ENCODE measurements at places on chromosomes 3 and 15.

DNA sequence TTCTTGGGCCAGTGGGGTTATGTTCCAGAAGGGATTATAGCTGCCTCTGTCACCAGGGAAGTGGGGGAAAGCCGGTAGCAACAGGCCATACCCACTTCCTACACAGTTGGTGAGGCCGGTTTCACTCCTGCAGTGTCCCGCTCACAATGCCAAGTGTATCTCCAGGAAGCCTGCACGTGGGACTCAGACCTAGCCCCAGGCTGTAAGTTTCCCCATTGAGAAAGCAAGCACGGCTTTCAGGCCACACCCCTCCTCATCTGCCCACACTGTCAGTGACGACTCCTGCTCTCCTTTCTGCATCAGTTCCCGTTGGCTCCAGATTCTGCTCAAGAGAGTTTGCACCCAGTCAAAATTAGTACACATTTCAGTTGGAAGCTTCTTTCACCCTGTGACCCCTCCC lies 51.6 kb upstream of the CPOX start:
- DNase-seq, result no peak

- no peak for DNase-seq
Measured at GRCh38 chr3:188471723-188472122, 317.8 kb downstream of the LPP start.

DNA sequence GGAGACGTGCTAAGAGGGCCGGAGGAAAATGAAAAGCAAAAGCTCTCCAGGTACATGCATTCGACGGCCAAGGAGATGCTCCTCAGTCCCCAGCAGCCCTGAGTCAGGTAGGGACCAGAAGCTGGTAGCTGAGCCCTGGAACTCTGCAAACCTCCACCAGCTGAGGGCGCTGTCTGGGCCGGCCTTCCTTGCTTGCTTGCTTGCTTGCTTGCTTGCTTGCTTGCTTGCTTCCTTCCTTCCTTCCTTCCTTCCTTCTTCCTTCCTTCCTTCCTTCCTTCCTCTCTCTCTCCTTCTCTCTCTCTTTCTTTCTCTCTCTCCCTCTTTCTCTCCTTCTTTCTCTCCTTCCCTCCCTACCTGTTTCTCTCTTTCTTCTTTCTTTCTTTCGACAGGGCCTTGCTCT lies 94.6 kb upstream of the RASGRF1 start:
- peak; percentile 44 for DNase-seq

DNA sequence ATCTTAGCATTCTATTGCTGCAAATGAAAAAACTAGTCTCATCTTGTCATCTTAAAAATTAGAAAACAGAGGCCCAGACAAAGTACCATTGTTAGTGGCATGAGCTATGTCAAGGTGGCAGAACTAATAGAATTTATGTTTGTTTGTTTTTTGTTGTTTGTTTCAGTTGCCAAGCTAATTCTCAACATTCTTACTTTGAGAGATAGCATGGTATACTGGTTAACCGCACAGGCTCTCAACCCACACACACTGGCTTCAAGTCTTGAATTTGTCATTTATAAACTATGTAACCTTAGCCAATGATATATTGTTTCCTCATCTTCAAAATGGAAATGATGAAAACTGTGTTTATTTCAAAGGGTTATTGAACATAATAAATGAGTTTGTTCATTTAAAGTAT lies 367.6 kb upstream of the PLSCR5 start:
- no peak for DNase-seq

DNA sequence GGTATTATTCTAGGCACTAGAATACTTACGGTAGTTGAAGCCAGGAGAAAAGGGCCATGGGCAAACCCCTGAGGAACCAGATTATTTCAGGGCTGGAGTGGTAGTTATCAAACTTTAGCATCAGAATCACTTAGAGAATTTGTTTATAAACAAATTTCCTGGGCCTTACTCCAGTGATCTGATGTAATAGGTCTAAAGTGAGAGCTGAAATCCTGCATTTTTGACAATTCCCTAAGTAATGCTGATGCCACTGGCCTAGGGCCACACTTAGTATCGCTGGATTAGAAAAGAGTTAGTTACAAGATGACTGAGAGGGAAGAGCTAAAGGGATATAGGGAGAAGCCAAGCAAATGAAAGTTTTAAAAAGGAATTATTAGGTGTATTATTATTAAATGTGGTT lies 412.5 kb upstream of the THRB start:
- DNase-seq, result no peak

GRCh38 chr15:85897207-85897894 lies 102.6 kb upstream of the KLHL25 start:
- no peak for DNase-seq

- no peak for DNase-seq
Measured at GRCh38 chr3:48477959-48478520, 25.9 kb downstream of the SHISA5 start.

GRCh38 chr3:159488602-159489001 lies 500.0 kb upstream of the IL12A start:
- DNase-seq, result no peak

DNA sequence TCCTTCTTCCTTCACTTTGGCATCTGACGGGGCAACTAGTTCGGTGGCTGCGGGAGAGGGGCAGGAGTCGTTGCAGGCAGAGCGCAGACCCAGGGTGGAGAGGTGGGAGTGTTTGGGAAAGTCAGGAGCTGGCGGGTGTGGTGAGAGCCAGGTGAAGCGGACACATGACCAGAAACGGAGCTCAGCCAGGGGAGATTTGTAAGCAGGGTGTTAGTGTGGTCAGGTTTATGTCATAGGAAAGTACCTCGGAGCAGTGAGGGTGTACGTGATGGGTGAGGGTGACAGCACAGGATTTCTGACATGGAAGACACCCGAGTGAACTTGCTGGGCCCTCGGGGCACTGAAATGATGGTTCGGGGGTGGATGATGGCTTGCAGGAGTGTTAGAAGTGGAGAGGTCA lies 247.4 kb upstream of the TPM1 start:
- no peak for DNase-seq

GRCh38 chr15:90677807-90678790 lies 39.0 kb upstream of the BLM start:
- DNase-seq, result no peak

GRCh38 chr15:78148392-78149067 lies 632 bp upstream of the IDH3A start:
- no peak for DNase-seq

DNA sequence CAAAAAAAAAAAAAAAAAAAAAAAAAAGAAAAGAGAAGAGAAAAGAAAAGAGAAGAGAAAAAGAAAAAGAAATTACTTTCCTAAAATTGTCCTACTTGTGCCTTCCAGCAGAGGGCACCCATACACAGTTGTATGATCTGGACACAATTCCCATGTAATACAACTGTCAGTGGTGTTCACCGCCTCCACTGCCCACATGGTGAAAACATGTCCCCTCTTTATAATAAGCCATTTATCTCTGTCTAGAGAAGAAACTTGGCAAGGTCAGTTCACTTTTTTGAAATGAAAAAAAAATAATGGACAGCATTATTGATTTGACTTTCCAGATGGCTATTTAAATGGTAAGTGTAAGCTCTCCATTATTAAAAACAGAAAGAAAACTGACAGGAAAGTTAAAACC lies 459.4 kb downstream of the GBE1 start:
- DNase-seq, result peak; percentile 1

- no peak for DNase-seq
Measured at GRCh38 chr3:11447584-11448200, 175.5 kb downstream of the ATG7 start.

DNA sequence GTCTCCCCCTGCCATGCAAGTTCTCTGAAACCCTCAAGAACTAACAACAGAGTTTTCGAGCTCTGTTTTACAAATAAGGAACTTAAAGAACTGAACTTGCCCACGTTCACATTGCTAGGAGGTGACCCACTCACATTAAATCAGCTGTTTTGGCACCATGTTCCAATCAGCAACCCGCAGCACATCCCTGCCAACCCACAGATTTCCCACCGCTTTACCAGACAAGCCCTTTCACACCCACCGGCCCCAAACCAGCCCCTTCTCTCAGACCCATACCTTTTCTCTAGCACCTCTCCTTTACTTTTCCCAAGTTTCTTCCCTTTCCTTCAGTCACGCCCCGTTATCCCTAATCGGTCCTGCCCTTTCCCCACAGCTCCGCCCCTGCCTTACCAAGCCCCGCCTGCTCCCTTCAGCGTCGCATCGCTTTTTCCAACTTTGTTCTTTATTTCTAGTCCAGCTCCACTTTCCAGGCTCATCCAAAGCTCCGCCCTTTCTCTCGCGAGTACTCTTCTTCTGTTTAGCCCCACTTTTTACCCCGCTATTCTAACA lies 804 bp upstream of the BRPF1 start:
- no peak for DNase-seq

- no peak for DNase-seq
Measured at GRCh38 chr3:187286467-187287059, 5.0 kb downstream of the MASP1 start.

- no peak for DNase-seq
Measured at GRCh38 chr15:27782125-27782524, 317.0 kb downstream of the OCA2 start.

DNA sequence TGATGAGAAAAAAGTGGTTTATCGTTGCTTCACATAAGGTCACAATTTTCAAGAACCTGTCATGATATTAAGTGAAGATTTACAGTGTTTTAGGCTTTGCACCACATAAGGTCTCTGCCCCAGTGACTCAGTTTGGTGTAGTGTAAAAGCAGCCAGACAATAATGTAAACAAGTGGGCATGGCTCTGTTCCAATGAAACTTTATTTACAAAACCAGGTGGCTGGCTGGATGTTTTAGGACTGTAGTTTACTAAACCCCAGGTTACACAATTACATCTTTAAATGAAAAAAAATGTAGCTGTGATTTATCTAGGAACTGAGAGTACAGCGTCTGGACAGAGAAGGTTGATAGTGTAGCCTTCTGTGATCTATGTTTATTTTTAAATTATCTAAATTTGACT lies 9.7 kb upstream of the FBXL22 start:
- DNase-seq, result no peak

GRCh38 chr15:36701336-36701735 lies 121.9 kb downstream of the CDIN1 start:
- DNase-seq, result no peak

GRCh38 chr15:76161153-76162035 lies 101.6 kb downstream of the TMEM266 start:
- DNase-seq, result no peak

DNA sequence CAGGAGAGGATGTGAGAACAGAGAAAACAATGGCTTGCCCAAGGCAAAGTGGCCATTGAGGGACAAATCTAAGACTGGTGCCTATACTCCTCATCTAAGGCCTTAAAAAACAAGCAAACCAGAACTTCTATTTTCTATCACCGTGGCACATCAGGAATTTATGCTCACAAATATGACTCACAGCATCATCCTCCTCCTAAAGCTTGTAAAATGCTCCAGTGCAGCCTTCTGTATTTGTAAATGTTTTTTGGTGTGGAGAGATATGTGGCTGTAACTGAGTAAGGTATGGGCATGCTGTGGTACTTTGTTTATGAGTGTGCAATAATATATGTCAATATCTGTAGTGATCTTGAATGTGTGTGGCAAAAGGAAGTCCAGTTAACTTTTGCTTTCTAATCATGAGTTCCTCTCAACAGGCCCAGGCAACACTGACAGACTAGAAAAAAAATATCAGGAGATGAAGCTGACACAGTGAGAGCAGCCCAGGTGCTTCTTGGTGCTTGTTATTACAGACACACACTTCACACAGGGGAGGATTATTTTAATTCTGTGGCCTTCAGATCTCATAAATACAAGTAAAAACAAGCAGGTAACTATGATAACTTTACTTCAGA lies 60.3 kb downstream of the CTNNB1 start:
- DNase-seq, result no peak

- DNase-seq, result peak; percentile 59
Measured at GRCh38 chr15:66293419-66294156, at the start of gene DIS3L. Gene DIS3L, plus strand, starts transcription at chr15:66293568. Its CDS starts 29 bp downstream, at chr15:66293597.
